ENCODE measurements at places on chromosomes 4 and X.
A peak's percentile ranks its signal among the peaks of the same experiment; 100 is the strongest.

GRCh38 chr4:52825460-52826090 is 36.5 kb upstream of the RASL11B start:
- no peak for DNase-seq

GRCh38 chrX:15336023-15336413 is 695 bp upstream of the PIGA start:
- DNase-seq, result peak; percentile 69

- DNase-seq, result peak; percentile 64
Observed at GRCh38 chrX:38220415-38221390, at the start of gene SRPX. Gene SRPX, minus strand, starts transcription at chrX:38220871. Its CDS starts 79 bp downstream, at chrX:38220792.

DNA sequence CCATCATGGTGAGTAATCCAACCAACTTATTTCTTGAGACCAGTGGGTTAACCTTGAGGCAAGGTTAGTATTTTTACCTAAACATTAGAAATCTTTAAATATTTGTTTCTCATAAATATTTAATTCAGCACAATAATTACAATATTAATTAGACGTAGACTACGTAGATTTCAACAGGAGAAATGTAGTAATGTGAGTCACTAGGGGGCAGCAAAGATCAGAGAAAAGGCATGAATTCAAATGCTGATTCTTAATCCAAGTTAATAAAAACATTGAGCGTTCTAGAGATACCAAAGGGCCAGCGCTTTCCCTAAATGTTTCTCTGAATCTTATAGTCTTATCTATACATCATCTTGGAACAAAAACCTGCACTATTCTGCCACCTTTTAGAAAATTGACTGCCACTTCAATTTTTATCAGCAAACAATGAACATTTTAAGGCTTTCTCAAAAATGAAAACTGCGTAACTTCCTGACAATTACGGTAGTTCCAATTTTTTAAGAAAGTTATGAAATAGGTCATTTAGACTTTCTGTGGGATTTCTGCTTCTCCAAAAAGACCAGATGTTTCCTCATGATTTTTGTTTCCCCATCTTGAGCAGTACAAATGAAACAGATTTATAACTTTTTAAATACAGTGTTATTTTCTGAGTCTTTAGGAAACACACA is 180.7 kb downstream of the GASK1B start:
- DNase-seq, result no peak

- DNase-seq, result no peak
Observed at GRCh38 chr4:60365176-60365575, 835.0 kb upstream of the ADGRL3 start.

DNA sequence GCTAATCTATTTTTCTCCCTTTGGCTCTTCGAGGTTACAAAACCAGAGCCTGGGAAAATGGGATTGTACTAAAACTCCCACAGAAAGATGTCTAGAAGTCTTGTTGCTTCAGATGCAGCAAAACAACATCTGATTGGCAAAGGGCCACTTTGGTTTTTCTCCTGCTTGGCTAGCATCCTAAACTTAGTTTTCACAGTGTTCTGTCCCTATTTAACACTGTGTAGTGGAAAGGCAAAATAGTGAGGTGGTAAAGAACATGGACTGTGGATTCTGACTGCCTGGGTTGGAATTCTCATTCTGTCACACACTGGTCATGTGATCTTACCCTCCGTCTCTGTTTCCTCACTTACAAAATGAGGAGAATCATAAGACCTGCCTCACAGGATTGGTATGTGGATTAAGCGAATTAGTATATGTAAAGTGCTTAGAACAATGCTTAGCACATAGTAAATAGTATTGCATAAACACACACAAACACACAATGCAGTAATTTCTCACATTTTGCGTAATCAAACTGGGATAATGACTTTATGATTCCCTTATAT is 23.5 kb downstream of the TIGD2 start:
- no peak for DNase-seq

GRCh38 chr4:47913861-47914219 is 543 bp downstream of the NFXL1 start:
- DNase-seq, result no peak

GRCh38 chr4:107283587-107284559 is 247.8 kb upstream of the DKK2 start:
- no peak for DNase-seq

- DNase-seq, result no peak
Observed at GRCh38 chr4:13244444-13244843, 239.7 kb downstream of the RAB28 start.

DNA sequence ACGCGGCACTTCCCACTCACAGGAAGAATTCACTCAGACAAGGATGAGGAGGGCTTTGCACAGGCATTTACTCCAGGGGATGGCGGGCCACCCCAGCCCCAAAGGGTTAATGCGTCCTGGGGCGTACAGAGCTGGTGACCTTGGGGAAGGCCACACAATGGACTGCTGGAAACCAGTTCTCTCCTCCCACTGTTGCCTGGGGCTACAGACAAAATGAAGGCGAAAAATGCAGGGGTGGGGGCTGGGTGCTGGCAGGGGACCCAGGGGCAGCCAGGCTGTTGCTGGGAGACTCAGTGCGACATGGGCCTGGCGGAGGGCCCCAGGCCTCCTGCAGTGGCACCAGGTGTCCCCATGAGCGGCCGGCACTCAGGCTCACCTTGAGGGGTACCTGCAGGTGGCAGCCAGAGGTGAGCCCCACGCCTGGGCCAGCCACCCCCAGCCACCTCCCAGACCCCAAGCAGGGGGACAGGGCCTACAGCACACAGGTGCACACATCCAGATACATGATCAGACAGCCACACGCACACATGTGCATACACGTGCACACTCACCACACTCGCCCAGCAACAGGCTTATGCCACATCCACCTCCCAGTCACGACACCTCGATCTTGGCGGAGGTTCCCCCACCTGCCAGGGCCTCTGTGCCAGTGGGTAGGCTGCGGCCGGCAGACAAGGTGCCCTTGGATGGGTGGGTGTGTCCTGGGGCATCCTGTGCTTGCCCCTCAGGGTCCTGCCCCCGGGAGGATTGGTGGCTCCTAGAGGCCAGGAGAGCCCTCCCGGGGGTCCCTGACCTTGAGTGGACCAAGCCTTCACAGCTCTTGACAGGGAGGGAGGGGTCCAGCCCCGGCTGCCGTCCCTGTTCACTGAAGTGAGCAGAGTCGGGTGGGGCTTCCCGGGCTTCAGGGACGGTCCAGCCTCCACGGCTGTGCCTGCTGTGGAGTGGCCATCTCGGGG is 13.1 kb downstream of the NAT8L start:
- DNase-seq, result no peak

DNA sequence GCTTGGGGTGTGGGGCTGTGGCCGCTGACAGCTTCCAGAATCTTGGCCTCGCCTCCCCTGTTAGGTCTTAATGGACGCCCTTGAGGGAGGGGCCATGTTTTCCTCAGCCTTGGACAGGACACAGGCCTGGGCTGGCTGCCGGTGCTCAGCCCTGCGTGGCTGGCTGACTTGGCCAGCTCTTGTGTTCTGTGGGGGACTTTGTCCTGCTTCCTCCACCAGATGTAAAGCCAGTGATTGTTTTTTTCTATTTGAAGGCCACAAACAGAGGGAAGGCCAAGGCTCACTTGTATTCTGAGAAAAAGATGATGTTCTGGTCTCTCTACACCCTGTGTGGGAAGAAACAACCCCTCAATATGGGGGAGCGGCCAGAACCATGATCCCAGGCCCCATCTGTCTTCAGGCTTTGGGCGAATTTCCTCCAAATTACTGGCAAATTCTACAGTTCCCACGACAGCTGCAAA is 71.3 kb downstream of the HTRA3 start:
- DNase-seq, result no peak

GRCh38 chr4:8319061-8319460 is 49.5 kb downstream of the HTRA3 start:
- peak; percentile 7 for DNase-seq

DNA sequence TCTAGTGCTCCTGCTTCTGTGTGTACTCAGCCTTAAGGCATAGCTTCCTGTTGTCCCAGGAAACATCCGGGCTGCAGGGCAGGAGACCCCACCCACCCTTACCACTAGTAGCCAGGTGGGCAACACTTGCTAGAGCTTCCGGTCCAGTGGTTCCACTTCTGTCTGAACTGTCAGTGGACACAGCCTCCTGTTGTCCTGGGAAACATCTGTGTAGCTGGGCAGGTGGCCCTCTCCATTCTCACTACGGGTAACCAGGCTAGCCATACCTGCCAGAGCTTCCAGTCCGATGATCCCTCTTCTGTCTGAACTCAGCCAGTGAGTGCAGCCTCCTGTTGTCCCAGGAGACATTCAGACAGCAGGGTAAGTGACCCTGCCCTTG is 372.2 kb downstream of the INPP4B start:
- no peak for DNase-seq

DNA sequence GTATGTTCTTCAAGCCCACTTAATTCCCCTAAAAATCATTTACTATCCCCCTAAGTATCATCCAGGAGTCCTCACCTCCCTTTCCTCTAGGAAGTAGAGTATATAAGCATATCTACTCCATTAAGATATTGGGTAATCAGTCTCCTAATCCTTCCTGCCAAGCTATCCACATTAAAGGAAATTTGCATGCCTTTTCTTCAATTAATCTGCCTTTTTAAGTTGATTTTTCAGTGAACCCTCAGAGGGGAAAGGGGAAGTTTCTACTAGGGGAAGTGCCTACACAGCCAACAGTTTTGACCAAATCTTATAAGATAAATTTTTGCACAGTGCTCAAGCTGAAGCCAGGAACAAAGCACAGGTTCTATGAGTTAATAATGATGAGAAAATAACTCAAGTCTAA is 222.8 kb downstream of the NLGN4X start:
- DNase-seq, result no peak

DNA sequence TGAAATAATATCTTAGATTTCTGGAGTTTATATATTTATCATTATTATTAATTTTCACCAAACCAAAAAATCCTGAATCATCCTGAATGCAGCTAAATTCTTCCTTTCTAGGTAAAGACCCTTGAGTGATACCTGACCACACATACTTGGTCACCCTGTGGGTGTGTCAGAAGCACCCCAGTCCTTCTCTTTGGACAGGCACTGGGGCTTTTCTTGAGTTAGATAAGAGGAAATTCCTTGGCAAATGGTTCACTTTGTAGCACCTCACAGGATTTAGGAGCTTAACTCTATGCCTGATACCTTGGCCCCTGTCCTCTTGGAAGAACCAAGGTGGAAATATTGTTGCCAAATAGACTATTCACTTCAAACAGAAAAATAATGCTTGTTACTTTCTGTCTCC is 69.6 kb upstream of the PNPLA4 start:
- DNase-seq, result no peak

All from ascending aorta (tissue), 2 donors.